ENCODE measurements at places on chromosomes 13 and 19.

DNA sequence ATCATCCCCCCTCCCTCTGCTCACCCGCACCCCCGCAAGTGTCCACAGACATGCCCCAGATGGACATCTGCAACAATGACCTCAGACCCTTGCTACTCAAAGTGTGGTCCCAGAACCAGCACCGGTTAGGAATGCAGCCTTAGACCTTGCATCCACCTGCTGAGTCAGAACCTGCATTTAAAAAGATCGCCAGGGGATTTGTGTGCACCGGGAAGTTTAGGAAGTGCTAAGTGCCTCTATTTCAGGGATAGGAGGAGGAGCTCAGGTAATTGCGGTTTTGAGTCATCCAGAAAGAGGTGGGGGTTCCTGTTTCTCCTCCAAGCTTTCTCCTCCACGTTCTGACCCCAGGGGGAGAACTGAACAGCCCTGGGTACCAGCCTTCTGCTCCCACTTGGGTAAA lies 46.2 kb downstream of the CACNA1A start:
- DNase-seq, result no peak

GRCh38 chr13:31199527-31199848 lies 287 bp upstream of the B3GLCT start:
- no peak for DNase-seq

GRCh38 chr13:44231786-44232516 lies 141.7 kb upstream of the SERP2 start:
- no peak for DNase-seq

DNA sequence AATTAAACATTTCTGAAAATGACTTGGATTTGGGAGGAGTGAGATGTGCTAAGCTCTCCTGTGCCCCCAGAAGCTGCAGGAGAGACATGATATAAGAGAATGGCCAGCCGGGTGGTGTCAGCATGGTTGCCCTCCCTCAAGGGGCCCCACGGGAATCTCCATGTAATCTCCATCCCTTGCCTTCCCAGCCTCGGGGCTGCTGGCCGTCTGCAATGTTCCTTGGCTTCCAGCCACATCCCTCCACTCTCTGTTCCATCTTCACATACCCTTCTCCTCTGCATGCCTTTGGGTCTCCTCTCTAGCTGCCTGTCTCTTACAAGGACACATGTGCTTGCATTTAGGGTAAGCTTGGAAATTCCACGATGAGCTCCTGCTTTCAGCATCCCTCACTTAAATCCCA lies 172.0 kb downstream of the TSHZ3 start:
- no peak for DNase-seq

DNA sequence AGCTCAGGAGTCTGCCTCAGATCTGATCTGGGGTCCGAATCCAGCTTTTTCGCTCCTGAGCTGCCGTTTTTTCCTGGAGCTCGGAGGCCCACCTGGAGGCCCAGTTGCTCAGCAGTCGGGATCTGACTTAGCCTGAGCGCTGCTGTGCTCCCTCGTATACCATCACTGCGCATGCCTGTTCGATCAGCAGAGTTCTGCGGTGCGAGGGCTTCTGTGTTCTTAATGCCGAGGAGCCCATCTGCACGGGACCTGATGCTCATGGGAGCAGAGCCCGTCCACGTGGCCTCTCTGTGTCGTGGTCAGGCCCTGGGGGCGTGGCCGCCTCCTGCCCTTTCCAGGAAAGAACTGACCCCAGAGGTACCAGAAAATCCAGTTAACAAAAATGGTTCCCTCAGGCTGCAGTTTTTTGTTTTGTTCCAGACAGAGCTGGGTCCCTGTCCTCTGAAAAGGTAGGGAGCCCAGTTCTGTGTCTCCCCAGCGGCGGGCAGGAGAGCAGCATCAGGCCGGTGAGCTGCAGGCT lies 57.4 kb downstream of the MCF2L start:
- no peak for DNase-seq

DNA sequence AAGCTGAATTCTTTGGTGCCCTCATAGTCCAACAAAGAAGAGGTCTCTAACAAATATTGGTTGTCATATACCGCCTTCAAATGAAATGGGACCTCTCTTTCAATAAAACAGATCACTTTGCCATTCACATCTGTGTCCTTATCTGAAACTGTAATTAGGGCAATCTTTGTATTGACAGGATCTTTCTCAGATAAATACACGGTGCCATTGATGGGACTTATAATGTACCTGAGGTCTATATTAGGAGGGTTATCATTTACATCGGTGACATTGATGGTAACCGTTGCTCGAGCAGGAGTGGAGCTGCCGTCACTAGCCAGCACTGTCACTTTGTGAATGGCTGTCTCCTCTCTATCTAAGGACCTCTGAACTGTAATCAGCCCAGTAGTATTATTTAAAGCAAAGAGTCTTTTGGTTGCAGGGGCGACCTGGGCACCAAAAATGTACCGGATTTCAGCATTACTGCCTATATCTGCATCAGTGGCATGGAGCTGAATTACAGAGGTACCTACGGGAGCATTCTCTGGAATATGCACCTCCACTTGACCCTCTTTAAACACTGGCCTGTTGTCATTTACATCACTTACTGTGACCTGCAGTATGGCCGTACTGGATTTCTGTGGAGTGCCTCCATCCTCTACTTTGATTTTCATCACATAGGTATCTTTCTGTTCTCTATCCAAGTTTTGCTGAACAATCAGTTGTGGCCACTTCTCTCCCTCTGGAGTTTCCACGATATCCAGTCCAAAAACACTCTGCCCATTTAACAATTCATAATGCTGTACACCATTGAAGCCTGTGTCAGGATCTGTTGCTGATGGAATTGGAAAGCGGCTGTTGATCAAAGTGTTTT lies 2.8 kb downstream of the PCDH9 start:
- no peak for DNase-seq

DNA sequence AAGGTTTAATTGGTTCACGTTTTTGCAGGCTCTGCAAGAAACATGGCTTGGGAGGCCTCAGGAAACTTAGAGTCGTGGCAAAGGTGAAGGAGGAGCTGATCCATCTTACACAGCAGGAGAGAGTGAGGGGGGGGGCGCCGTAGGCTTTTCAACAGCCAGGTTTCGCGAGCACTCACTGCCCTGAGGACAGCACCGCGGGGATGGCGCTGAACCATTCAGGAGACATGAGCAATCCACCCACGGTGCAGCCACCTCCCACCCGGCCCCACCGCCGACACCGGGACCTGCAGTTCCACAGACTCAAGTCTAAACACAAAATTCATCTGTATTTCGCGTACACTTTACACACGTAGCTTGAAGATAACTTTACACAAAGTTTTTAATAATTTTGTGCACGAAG lies 73.6 kb downstream of the KDM4B start:
- DNase-seq, result no peak

- DNase-seq, result peak; percentile 53
Observed at GRCh38 chr13:101415358-101416174, 742 bp downstream of the NALCN start.

- no peak for DNase-seq
Observed at GRCh38 chr13:96338030-96338429, 248.1 kb downstream of the HS6ST3 start.

DNA sequence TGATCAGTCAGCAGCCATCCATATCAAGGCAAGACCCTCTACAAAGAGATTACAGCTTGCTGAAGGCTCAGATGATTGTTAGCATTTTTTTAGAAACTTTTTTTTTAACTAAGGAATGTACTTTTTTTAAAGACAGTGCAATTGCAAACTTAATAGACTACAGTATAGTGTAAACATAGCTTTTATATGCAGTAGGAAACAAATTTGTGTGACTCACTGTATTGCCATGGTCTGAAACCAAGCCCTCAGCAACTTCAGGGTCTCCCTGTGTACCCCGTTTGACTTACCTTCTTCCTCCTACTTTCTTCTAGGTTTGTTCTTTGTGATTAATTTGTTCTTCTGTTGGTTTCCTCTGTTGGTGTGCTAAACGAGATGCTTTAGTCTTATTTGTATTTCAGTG lies 93.0 kb upstream of the TEX29 start:
- no peak for DNase-seq

- no peak for DNase-seq
Observed at GRCh38 chr19:45834970-45835369, 19.9 kb upstream of the RSPH6A start.

DNA sequence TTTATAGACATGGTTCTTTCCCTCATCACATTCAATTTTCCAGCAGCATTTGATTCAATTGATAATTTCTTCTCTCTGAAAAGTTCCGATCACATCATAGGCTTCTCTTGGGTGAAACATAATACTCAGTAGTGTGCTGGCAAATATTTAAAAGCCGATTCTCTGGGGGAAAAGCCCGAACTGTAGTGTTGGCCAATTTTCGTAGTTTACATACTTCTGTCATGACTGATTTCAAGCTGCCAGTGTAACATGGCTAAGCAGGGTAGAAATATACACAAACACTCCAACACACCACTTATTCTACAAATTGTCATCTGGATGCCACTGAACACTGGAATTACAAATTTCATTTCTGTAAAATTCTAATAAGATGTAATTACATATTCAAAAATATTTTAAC lies 56.1 kb upstream of the FREM2 start:
- no peak for DNase-seq

DNA sequence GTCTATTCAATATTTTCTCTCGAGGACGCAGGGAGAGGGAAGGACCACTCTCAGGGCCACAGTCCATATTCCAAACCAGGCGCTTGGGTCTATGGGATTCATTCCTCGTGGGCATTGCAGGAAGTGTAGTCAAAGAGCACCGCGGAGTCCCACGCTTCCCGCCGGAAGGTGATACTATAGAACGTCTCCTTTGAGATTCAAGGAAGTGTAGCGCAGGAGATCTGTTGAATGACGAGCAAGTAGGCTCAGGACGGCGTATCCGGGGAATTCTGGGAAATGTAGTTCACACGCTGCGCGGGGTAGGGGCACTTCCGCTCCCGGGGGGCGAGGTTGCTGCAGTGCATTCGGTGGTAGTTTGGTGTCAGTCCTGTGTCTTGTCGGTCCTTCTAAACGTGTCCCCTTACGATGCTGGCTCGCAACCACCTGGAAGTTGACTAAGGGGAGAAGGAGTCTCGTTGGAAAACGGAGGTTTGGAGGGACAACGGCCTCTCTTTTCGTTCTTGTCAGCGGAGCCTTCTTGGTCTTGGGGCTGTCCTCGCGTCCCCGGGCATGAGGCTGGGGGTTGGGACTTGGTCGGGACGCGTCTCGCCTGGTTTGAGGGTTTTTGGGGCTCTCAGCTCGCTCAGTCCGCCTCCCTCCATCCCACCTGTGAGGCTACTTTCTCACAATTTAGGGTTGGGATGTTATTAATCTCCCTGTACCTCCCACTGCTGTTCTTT lies at the start of gene ZNF284:
Gene ZNF284 (plus strand): TSS at position 336 of the 719 bp plus-strand sequence. CDS start 4,231 bp downstream, outside the sequence.
- peak; percentile 33 for DNase-seq

Data from NCI-H1092 (cell line).